Stimulated activated CD4-positive, alpha-beta T cell treated with anti-CD3 and anti-CD28 coated beads, Interleukin-1b, Interleukin-23, amount 100 ng/mL, for 48 hours (primary cell): ENCODE measurements at places on chromosomes 16 and 17.

- DNase-seq = no peak
Measured at GRCh38 chr17:44769647-44770084, 10.9 kb downstream of the ADAM11 start.

- no peak for DNase-seq
Measured at GRCh38 chr17:29299031-29299430, 5.1 kb upstream of the NUFIP2 start.

- no peak for DNase-seq
Measured at GRCh38 chr17:7041607-7042500, 2.0 kb downstream of the SLC16A11 start.

GRCh38 chr17:14813649-14814370 lies 451.3 kb downstream of the PMP22 start:
- DNase-seq = no peak

GRCh38 chr16:19382084-19382801 lies 35.4 kb upstream of the TMC5 start:
- no peak for DNase-seq

DNA sequence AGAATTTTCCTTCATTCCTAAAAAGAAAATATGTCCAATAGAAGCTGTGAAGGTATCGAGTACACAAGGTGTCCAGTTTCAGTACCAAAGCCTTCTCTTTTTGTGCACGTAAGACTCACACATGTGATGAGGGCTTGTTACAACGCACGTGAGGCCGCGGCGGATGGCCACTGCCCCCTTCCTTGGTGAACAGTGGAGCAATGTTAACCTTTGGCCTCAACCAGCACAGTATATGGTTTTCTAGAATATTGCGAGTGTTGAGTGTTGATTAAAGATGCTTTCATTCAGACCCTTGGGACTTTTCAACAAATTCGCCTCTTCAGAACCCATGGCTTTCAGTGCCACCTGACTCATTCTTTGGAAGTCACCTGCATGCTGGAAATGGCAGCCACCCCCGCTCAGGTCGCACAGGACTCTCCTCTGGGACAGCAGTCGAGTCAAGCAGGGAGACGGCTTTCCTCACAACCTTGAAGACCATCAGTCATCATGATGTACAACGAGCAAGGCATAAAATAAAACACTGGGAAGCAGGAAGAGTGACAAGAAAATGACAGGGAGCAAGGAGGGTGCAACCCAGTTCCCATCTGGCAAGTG lies 14.5 kb downstream of the MAP1LC3B start:
- no peak for DNase-seq

- no peak for DNase-seq
Measured at GRCh38 chr17:72479113-72479512, 358.3 kb downstream of the SOX9 start.

DNA sequence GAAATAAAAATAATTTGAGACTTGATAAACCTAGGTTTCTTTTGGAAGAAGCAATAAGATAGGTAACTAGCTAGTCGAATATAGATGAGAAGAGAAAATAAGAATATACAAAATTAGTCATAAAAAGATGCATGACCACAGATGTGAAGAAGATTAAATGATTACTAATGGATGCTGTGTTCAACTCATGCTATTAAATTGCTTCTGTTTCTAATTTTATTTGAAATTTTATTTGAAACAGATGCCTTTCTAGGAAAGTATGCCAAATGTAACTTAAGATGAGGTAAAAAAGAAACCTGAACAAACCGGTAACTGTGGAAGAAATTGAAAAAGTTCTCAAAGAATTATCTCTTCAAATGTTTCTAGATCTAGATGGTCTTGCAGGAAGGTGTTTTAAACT lies 91.6 kb downstream of the OR1D5 start:
- no peak for DNase-seq

DNA sequence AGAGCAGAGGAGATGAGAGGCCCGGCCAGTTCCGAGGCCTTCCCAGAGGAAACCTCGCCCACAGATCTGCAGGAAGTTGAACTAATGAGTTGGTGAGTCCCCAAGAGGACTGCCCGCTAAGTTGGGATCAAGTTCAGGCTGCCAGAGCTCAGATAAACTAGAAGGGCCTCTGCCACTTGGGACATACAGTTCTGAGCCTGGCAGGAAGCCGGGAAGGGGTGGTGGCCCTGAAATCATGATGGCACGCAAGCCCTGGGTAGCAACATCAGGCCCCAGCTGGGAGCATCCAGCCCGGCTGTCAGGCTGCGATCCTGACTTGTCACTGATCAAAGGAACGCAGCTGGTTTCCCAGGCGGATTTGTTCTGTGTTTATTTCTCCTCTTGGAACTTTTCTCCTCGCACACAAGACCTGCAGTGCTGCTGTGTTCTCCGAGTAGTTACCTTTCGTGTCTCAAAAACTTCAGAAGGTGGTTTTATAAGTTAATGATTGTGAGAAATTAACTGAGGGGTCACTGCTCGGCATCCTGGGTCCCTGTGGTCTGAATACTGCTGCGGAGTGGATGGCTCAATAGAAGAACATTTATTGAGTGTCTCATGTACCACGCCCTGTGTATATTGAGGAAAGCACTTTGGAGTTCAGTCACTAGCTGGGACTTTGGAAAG lies 8.0 kb upstream of the WFDC1 start:
- no peak for DNase-seq

- no peak for DNase-seq
Measured at GRCh38 chr17:79529661-79530081, 81.2 kb downstream of the RBFOX3 start.

- DNase-seq = no peak
Measured at GRCh38 chr16:11556214-11556819, 30.4 kb downstream of the LITAF start.

GRCh38 chr16:74051-74746 lies 1.8 kb upstream of the RHBDF1 start:
- DNase-seq = no peak

GRCh38 chr16:77555126-77555525 lies 120.3 kb upstream of the ADAMTS18 start:
- no peak for DNase-seq
